ENCODE measurements at places on chromosomes 7 and 10. TPM values are rescaled to one million over a fixed set of nuclear protein-coding genes. Genes with fewer than 3 reads are reported as not detected.

GRCh38 chr10:103637011-103637410 is 143.5 kb downstream of the NEURL1 start:
- DNase-seq: no peak

- no peak for DNase-seq
Observed at GRCh38 chr10:92125144-92125543, 165.7 kb downstream of the CPEB3 start.

GRCh38 chr7:131196803-131197202 is 130.9 kb upstream of the MKLN1 start:
- DNase-seq: no peak

GRCh38 chr10:57769298-57769697 is 498.4 kb downstream of the IPMK start:
- DNase-seq: no peak

ENTPD7 gene
- polyA plus RNA-seq: 0.74 TPM

OR6B1 gene
- polyA plus RNA-seq: not detected

PGAM2 gene
- 1.4 TPM for polyA plus RNA-seq

RARRES2 gene
- not detected for polyA plus RNA-seq
